ENCODE measurements at places on chromosomes 2 and 18.

GRCh38 chr2:209424199-209424701 lies 403 bp downstream of the MAP2 start:
- no peak for DNase-seq

GRCh38 chr2:162065767-162066166 lies 8.2 kb downstream of the DPP4 start:
- DNase-seq: no peak

GRCh38 chr2:156009293-156009692 lies 323.2 kb downstream of the NR4A2 start:
- DNase-seq: no peak

- no peak for DNase-seq
These were observed 1.6 kb downstream of the SH3BP4 start for GRCh38 chr2:234953116-234954031.

- no peak for DNase-seq
These were observed 1.4 kb upstream of the CYP1B1 start for GRCh38 chr2:38077431-38077769.

- no peak for DNase-seq
These were observed 1226.6 kb upstream of the FAM98A start for GRCh38 chr2:34825686-34826085.

GRCh38 chr2:64189167-64189566 lies 44.9 kb upstream of the PELI1 start:
- no peak for DNase-seq

DNA sequence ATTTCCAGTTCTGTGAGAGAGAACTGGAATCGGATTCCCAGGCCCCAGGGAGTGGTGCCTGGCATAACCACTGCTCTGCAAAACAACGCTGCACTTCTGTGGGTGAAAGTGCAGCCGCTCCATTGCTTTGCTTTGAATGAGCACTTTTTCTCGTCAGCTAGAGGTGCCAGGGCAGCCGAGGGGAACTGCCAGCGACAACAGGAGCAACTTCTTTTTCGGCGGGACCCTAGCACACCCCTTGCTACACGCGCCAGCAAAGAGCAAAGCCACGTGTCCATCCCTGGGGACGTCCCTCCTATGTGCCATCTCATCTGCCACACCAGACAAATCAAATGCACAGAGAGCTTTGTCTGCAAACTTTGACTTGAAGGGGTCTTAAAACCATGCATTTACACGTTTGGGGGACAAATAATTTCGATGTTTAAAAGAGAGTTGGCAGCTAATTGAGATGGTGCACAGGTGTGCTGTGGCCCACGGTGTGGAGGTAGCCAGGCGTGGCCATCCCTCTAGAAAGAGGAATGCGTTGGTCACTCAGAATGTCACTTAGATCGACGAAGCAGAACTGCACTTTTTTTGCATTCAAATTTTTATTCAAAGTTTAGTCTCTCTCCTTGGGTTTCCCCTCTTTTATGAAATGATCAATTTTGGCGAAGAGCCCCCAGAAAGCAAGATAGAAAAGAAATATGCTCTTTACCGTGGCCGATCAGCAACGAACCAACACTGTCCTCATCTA lies 151.8 kb downstream of the MBP start:
- no peak for DNase-seq

- no peak for DNase-seq
These were observed 128.8 kb downstream of the TTC32 start for GRCh38 chr2:19772981-19773380.

- DNase-seq: no peak
These were observed 8.1 kb downstream of the SIX2 start for GRCh38 chr2:45000921-45001868.

DNA sequence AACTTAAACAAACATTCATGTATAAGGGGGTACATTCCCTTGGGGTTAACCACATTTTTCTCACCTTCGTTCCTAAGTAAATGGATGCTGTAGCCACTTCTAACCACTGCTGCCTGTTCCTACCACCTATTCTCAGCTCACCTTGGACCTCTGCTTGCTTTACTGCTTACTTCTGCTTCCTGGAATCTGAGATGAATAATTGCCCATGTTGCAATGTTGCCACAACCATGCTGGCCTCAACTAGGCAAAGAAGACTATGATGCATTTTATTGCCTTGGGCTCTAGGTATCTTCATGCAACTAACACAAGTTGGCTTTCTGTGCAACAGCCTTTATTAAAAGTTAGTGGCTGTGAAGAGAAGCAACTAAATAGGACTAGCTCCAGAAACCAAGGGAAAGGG lies 106.3 kb upstream of the TCF4 start:
- no peak for DNase-seq

DNA sequence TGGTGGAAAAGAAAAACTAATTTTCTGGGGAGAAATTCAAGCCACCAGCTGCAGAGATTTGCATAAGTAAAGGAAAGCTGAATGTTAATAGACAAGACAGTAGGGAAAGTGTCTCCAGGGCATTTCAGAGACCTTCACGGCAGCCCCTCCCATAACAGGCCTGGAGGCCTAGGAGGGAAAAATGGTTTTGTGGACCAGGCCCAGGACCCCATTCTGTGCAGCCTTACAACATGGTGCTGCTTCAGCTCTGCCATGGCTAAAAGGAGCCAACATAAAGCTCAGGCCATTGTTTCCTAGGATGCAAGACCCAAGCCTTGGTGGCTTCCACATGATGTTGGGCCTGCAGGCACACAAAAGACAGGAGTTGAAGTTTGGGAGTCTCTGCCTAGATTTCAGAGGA lies 697.1 kb downstream of the SOCS6 start:
- no peak for DNase-seq

DNA sequence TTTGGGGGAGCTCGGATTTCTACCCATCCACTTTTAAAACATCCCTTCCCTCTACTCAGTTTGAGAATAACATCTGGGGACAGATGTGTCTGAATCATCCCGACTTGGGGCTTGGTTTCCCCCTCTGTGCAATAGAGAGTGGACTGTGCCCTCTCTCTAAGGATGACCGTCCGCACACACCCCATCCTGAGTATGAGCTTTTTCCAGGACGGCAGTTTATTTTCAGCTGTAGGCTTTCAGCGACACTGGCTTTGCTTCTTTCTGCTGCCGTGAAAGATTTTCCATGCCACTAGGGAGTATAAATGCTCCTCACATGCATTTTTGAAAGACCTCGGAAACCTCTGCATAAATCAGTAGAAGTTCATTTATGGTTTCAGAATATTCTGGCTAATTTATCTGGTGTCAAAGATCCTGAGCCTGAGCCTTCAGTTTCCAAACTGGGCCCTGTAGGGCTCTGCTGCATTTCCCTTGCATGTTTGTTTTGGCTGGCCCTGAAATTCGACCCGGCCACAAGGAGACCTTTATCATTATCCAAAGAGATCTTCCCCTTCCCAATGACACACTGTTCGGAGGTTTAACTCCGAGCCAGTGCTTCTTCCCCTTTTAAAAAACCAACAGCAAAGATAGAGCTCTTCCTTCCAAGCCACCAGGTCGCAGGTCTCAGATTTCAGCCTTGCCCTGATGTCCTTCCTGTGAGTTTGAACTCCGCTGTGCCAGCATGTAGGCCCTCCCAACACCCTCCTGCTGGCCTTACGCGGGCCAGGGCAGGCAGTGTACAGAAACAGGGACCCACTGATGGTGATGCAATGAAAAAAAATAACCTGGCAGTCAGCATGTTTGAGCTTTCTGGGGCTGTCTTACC lies 53.3 kb downstream of the FECH start:
- no peak for DNase-seq

DNA sequence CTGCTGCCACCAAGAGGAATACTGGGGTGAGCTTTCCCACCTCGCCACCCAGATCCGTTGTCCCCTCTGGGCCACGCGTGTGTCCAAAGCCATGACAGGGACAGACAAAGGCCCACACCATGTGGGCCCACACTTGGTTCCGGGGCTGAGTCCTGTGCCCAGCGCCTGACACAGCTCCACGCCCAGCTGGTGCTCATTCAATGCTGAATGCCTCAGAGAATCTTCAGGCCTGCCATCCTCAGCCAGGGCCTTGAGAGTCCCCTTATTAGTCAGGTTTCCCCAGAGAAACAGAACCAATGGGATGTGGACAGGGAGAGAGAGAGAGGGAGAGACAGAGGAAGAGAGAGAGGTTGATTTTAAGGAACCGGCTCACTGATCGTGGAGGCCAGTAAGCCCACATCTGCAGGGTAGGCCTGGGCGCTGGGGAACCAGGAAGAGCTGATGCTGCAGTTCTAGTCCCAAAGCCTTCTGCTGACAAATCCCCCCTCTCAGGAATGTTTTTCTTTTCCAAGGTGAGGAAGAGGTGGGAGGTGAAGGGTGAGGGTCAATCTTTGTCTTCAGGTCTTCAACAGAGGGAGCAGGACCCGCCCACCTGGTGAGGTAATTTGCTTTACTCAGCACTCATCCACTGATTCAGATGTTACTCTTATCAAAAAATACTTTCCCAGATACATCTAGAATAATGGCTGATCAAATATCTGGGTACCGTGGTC lies 10.2 kb upstream of the SPATA3 start:
- no peak for DNase-seq

GRCh38 chr2:107622741-107623310 lies 203.9 kb upstream of the RGPD4 start:
- DNase-seq: no peak

- no peak for DNase-seq
These were observed 2.4 kb upstream of the POU3F3 start for GRCh38 chr2:104851291-104852089.

Measured in stimulated activated CD4-positive, alpha-beta T cell treated with anti-CD3 and anti-CD28 coated beads, Interleukin-1b, Interleukin-23, amount 100 ng/mL, for 24 hours (primary cell).